GDM1 (cell line): ENCODE measurements at places on chromosomes 7 and 10.
A peak's percentile ranks its signal among the peaks of the same experiment; 100 is the strongest.

DNA sequence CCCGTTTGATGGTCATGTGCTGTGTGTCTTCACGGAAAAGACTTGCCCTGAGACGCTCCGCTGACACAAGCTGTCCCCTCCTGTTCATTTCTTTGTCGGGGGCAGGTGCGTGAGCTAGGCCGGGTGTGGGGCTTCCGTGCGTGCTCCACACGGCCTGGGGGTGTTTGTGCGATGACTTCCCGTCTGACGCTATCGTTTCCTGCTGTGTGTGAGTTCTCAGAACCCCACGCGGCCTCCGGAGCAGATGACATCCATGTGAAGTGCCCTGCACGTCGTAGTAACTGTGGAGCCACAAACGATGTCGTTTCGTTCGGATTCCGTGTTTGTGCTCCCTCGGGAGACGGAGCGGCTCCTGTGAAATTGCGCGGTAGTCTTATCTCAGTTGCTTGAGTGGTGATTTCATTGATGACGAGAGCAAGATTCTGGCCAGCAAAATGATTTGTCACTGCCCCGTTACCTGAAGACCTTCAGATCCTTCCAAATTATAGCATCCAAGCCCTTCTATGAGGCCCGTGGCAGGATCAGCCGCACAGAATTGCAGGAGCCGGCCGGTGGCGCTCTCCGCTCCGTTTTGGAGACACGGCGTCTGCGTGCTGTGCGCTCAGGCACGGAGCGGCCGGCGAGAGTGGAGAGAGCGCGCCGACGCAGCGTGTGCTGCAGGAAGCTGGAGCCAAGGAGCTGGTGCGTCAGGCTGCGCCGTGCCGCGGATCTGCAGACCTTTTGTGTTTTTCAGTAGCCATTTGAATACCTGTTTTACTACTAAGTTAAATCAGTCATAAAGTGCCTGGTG, 94.9 kb downstream of the NKX6-2 start:
- DNase-seq, result no peak

DNA sequence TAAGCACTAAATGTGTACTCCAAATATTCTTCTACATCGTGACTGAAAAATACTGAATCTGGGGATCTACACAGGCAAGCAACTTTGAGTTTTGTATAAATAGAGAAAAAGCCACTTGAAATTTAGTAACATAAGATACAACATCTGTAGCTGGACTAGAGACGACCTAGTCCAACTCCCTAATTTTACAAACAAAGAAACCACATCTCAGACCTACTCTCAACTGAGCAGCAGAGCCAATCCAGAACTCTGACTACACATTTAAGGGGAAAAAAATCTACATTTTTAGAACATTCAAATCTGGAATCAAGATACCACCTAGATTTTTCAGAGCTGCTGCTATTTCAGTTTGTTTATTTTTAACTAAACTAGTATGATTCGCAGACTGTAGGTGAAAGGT, 88.9 kb downstream of the CABCOCO1 start:
- no peak for DNase-seq

DNA sequence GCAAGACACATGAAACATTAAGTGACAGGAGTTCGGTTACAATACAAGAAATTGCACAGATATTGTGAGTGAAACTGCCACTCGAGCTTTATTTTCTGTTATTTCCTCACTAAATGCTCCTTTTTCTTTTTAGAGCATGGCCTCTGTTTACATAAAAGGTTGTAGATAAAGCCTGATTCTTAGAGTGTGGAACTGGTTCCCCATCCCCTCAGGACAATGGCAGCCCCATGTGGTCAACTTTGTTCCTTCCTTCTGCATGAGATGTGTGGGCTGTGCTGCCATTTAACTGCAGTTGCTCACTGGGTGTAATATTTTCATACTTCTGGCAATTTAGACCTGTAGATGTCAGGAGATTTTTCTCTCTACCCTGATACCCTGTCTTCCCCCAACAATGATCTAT, 70.2 kb downstream of the LRGUK start:
- DNase-seq, result no peak

GRCh38 chr7:98733036-98733435, 116.0 kb downstream of the NPTX2 start:
- DNase-seq, result peak; percentile 48

DNA sequence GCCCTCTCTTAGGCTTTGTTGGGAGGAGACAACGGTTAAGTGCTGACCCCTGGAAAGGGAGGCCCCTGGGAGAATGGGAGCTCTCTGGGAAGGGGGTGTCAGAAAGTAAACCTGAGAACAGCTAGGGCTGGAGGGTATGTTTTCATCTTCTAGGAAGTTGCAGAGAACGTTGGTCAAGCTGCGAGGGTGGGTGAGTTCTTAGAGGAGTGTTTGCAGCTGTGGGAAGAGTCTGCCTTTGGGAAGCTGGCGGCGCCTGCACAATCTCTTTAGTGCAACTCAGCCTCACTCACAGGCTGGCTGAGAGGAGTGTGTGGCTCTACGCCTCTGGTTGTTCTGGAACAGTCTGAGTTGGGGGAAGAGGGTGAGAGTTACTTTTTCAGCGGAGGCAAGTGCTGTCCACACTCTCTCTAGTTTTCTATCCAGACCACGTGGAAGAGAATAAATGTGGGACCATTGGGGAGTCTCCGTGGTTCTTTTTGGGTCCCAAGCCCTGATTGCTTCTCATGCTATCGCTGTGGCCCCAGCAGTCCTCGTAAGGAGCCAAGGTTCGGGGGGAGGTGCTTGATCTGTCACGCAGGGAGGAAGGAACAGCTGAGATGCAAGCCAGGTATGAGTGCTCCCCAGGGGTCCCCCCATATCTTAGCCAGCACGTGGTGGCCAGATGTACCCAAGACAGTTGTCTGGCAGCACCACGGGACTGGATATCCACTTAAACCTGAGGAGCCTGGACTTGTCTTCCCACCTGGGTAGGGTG, 237.2 kb downstream of the BUB3 start:
- DNase-seq, result no peak

- no peak for DNase-seq
Observed at GRCh38 chr7:26912933-26913536, 48.6 kb upstream of the SKAP2 start.

- DNase-seq, result no peak
Observed at GRCh38 chr10:43605850-43606322, 352 bp upstream of the ZNF485 start.

DNA sequence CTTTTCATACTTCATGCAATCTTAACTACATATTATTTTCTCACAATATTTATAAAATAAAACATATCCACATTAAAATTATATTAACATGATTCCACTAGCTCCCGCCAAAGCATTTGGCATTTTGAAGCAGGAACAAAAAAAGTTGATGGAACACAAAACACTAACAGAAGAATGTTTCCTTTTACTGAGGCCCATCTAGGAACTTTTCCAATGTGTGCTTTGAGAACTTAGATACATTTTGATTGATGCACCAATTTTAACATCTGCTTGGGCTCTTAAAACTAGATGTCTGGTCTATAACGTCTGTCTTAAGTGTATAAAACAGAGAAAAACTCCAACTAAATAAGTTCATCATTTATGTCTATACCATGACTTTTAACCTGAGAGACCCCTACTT, 1214.8 kb downstream of the SORCS1 start:
- no peak for DNase-seq

DNA sequence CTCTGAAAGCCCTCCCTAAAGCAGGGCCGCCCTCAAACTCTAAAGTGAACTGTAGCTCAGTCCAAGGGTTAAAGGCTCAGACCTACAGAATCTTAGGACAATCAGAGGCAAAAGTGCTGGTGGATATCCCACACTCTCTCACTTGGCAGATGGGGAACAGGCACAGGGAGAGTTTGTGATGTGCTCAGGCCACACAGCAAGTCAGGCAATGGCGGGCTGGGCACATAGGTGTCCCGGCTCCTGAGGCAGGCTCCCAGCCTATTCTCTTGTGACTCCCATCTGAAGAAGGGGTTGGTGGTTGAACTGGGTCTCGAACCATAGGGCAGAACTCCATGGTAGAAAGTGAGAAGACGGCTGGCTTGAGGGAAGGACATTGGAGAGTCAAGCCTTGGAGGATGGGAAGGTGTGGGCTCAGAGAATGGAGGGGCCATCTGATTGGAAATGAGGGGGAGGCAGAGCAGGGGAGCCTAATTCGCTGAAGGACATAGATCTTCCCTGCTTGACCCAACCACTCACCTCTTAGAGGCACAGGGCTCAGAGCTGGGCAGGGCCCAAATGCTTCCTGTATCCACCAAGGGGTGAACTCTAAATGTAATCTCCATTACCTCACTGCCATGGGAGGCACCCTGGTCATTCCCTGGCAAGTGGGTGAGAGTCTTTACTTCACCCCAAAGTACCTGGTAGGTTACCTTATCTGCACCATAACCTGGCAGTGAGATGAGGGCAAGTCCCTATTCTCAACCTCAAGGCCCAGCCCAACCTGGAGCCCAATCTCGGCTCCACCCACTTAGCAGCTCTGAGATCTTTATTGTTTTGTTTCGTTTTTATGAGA, 4.9 kb upstream of the ZMIZ1 start:
- no peak for DNase-seq

GRCh38 chr7:91164506-91164905, 99.7 kb upstream of the FZD1 start:
- DNase-seq, result no peak

DNA sequence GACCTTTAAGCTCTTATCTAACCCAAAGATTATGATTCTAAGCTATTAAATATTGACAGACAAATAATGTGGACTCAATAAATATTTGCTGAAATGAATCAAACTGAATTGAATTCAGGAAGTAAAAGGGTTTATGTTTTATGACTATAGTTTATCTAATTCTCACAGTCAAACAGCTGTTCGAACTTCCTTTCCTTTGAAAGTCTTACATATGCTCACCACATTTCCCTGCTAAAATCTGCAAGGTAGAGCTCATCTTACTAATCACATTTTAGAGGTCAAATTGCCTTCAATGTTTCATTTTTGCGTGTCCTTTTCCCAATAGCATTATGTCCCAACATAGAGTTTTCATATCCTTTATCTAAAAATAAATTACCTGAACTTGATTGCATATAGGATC, 154.9 kb upstream of the PPP1R3A start:
- DNase-seq, result no peak

- DNase-seq, result no peak
Observed at GRCh38 chr7:148211740-148212151, 378.8 kb upstream of the C7orf33 start.

DNA sequence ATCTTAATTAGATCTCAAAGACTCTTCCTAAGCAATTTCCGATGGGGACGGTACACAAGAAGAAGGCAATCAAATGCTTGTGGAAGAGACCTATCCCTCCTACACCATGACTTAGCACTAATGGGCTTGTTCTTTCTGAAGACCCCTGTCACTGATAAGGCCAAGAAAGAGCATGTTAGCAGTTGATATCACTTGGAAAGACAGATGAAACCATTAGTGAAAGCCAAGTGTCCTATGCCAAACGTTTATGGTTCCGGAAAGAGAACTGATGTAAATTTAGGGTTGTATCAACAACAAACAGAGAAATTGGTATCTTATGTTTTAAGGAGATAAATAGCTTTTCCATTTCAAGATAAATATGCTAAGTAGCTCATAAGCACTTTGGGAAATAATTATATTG, 6.5 kb downstream of the UROS start:
- no peak for DNase-seq

- DNase-seq, result peak; percentile 37
Observed at GRCh38 chr10:22345301-22346095, at the start of gene SPAG6. Gene SPAG6 (plus strand): TSS chr10:22345496. CDS start chr10:22345612, 116 bp downstream.

DNA sequence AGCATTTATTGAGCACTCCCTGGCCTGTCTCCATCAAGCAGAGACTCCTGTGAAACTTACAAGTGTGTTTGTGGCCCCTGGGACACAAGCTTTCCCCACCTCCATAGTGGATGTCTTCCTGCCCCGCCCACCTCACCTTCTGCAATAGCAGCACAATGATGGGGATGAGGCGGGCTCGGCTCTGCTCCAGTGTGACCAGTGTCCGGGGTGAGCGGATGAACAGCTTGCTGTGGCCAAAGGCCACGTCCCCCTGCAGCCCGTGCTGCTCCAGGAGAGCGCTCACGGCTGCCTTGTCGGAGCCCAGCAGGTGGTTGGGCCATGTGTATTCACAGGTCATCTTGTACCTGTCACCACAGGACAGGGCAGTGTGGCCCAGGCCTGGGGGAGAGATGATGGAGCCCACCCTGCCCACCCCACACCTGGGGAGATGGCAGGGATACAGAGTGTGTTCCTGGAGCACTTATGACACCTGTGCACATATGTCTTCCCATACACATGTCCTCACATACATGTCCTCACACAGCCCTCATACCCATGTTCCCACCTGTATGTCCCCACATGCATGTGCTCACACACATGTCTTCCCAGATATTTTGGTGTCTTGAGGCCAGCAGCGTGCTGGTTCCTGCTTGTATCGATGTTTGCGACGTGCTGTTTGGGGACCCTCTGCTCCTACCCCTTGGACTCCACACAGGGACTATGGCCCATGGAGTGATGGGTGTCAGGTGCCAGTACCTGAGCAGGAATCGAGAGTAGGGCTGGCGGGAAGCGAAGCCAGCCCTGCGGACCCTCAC, 12.7 kb downstream of the MYO1G start:
- DNase-seq, result no peak

DNA sequence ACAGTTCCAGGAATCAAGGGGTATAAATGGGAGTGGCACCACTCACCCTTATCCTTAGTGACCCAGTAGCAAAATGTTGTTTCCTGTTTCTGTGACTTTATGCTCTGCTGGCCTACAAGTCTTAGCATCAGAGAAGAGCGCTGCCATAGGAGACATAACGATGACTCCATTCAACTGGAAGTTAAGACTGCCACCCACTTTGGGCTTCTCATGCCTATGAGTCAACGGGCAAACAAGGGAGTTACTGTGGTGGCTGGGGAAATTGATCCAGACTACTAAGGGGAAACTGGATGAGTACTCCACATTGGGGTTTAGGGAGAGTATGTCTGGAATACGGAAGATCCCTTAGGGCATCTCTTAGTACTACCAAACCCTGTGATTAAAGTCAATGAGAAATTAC, 40.6 kb upstream of the PIK3CG start:
- DNase-seq, result no peak

DNA sequence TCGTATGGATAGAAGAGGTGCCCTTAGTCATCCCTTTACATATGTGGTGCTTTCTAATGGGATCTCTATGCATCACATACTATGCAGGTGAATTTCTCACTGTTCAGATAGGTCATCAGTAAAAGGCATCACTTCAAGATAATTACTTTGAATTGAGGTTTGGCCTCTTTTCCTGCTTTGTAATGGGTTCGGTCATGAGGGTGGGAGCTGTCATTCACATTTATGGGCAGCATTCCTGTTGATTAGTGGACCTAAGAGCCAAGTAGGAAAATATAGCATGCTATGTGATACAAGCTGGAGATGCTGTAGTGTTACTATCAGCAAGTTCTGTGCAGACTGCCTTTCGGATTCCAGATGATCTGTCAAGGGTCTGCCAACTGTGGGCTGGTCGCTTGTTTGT, 156.3 kb downstream of the LCOR start:
- no peak for DNase-seq
